Activated naive CD4-positive, alpha-beta T cell (primary cell): ENCODE measurements at places on chromosomes 2 and 18.

GRCh38 chr2:59933948-59934347 is 619.5 kb downstream of the BCL11A start:
- DNase-seq, result no peak

GRCh38 chr18:50622865-50623393 is 63.0 kb downstream of the MAPK4 start:
- DNase-seq, result no peak

- DNase-seq, result no peak
Measured at GRCh38 chr18:23213200-23213599, 77.9 kb downstream of the CABLES1 start.

GRCh38 chr2:27903018-27903417 is 12.5 kb downstream of the BABAM2 start:
- no peak for DNase-seq

- no peak for DNase-seq
Measured at GRCh38 chr2:183267148-183267827, 143.0 kb downstream of the NUP35 start.

DNA sequence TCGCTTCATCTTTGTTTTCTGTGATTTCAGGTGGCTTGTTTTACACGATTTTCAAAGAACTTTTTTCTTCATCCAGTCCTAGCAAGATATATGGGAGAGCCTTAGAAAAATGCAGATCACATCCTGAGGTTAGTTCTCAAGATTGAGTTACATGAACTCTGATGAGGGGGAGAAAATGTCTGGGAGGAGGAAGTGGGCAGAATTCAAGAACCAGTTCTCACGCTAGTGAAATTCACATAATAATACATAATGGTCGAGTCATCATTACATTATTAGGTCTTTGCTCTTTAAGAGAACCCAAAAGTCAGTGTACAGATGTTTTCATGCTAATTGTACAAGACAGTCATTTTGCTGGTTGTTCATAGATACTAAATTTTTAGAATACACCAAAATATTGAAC is 7.0 kb downstream of the TIMM21 start:
- DNase-seq, result no peak

- DNase-seq, result no peak
Measured at GRCh38 chr18:6677086-6677485, 52.4 kb upstream of the ARHGAP28 start.

- no peak for DNase-seq
Measured at GRCh38 chr18:80200932-80201672, 46.2 kb downstream of the PARD6G start.

DNA sequence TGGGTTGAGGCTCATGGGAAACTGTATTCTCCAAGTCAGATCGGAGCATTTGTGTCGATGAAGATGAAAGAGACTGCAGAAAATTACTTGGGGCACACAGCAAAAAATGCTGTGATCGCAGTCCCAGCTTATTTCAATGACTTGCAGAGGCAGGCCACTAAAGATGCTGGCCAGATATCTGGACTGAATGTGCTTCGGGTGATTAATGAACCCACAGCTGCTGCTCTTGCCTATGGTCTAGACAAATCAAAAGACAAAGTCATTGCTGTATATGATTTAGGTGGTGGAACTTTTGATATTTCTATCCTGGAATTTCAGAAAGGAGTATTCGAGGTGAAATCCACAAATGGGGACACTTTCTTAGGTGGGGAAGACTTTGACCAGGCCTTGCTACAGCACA is 336.6 kb downstream of the PAX3 start:
- DNase-seq, result no peak

GRCh38 chr2:58006952-58007284 is 39.7 kb upstream of the VRK2 start:
- DNase-seq, result no peak

GRCh38 chr2:60358476-60358875 is 195.0 kb downstream of the BCL11A start:
- DNase-seq, result no peak

- no peak for DNase-seq
Measured at GRCh38 chr2:132403146-132403545, 13.5 kb upstream of the GPR39 start.

DNA sequence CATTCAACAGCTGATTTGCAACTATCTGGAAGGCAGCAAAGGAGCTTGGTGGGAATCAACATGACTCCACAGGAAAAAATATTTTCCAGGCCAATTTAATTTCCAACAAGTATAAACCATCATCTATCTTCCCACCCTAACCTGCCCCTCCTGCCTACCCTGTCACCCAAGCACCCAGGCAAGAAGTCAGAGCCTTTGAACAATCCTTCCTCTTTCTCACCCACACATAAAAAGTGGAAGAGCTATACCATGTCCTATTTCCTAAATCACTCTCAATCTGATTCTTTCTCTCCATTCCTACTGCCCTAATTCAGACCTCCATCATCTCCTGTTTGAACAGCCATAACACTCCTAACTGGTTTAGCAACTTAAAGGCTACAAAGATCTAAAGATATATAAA is 12.7 kb downstream of the SPIRE1 start:
- DNase-seq, result no peak

DNA sequence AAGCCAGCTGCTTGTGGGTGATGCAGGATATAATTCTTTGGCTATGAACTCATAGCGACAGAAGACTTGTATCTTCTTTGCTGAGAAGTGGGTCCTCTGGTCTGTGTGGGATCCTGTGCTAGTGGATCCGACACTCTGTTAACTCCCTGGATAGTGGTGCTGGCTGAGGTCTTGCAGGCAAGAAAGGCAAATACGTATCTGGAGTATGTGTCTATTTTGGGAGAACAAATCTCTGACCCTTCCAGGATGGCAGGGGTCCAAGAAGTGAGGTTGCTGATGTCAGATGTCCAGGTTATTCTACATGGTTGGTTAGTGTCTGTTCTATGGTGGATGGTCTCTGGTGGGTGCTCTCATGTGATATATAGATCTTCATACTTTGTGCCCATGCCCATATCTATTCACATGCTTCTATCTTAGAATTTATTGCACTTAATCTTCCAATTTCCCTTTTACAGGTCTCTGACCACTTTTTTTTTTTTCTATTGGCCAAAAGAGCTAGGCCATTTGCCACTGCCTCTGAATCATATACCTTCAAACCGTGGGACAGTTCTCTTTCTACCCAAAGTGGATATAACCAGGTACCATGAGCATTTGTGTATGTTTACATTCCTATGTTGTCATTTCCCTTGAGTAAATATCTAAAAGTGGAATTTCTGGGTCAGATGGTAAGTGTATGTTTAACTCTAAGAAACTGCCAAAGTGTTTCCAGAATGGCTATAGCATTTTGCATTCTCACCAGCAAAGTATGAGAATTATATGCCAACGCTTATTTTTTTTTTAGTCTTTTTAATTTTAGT is 45.1 kb upstream of the RBMS1 start:
- no peak for DNase-seq

DNA sequence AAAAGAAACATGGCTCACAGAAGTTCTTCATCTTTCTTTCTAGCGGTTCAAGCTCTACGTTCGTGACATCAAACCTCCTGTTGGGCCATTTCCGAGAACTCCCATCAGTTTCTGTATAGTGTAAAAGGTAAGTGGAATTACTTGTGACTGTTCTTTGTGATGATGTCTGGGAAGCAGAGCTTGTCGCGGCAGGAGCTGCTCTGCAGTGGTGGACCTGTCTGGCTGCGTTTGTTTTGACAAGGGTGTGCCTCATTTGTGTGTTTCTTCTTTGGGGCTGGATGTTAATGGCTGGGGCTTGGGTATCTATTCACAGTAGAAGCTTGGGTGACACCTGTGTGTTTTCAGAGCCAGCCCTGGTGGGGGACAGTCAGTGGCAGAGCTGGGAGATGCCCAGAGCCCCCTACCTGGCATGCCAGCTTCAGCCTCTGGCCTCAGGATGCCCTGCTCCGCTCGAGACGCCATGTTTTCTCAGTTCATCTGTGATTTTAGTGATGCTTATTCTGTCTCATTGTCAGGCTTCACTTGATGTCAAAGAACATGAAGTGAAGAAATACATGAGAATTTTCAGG is 59.6 kb downstream of the LDLRAD4 start:
- no peak for DNase-seq

DNA sequence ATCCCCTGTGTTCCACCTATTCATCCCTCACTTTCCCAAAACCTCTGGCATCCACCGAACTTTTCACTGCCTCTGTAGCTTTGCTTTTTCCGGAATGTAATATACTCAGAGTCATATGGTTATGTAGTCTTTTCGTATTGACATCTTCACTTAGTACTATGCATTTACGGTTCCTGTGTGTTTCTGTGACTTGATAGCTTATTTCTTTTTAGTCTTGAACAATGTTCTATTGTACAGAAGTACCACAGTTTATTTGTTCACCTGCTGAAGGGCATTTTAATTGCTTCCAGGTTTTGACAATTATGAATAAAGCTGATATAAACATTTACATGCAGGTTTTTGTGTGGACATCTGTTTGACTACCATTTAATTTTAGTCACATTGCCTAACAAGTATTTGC is 154.7 kb upstream of the DOK6 start:
- no peak for DNase-seq

DNA sequence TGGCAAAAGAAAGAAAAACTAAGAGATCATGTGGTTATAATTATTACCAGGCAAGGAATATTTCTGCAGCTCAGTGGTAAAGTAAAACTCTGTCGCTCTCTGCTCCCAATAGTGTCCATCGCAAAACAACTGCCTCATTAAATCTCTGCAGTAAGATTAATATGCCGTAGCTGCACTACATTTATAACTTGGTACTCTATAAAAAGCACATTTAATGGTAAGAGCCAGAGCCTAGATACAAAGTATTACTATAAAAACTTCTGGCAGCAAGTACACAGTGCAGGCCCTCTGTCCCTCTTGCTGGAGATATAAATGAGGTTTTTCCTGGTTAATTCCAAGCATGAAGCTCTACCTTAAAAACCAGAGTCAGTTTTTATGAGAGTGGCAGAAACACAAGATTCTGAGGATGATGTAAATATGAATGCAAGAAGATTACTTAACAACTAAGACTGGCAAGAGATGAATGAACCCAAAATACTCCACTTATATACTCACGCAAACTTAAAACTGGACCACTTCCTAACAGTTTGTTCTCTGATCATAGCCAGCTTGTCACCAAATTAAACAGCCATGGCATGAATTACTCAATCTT is 25.5 kb downstream of the ZNF521 start:
- DNase-seq, result no peak

- no peak for DNase-seq
Measured at GRCh38 chr18:79258447-79258846, 137.3 kb upstream of the NFATC1 start.

DNA sequence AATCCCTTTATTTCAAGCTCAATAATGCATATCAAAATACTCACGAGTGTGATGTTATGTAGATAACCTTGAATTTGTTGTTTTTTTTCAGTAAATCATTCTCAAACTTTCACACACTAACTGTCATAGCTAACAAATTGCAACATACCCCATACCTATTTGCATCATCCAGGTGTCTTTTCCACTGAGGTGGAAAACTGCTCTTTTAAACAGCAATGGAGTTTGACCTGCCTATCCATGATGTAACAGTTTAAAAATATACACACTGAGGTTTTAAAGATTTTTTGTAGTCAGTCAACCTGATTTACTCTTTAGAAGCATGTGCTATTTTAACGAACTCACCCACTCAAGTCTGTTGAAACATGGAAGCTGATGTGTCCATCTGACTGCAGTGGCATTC is 298.7 kb downstream of the RND3 start:
- DNase-seq, result no peak

GRCh38 chr2:186422226-186422625 is 63.8 kb upstream of the ZC3H15 start:
- DNase-seq, result no peak

- DNase-seq, result no peak
Measured at GRCh38 chr2:226763320-226763719, 36.3 kb downstream of the IRS1 start.

DNA sequence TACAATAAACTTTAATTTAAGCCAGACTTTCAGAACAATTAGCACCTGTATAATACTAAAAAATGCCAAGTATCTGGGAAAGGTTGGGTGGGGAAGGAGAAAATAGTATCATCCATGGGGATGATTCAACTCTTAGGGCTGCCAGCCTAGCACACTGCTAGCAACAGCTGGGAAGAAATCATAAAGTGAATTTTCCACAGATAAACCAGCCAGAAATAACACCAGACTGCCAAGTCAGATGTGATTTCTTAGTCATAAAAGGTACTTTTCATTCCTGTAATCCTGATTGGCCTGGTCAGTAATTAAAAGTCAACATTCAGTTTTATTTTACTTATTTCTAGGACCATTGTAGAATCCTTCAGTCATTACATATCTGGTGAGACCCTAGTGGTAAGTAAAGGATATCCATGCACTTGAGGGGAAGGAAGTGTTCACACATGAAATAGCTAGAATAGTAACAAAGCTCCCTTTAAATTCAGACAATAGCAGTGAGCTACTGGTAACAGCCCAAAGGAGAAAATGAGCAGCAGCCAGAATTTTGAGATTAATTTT is 59.4 kb downstream of the LIMS1 start:
- DNase-seq, result no peak

- DNase-seq, result no peak
Measured at GRCh38 chr2:101803128-101803527, 105.6 kb downstream of the MAP4K4 start.

DNA sequence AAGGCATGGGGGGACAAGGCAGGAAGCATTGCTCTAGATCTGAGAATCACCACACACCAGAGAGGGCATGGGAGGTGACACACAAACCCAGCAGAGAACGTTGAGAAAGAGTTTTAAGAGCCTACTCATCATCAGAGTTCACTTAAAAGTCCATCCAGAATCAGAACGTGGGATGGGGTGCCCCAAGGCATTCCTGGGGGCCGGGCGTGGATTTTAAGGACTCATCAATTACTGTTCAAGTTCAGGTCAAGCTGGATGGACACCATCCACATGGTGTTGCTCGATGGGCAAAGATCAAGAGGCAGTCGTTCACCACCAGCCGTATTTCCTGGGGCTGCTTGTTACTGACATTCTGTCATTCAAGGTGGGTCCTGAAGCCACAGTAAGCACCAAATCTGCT is 34.9 kb downstream of the BCL11A start:
- no peak for DNase-seq

DNA sequence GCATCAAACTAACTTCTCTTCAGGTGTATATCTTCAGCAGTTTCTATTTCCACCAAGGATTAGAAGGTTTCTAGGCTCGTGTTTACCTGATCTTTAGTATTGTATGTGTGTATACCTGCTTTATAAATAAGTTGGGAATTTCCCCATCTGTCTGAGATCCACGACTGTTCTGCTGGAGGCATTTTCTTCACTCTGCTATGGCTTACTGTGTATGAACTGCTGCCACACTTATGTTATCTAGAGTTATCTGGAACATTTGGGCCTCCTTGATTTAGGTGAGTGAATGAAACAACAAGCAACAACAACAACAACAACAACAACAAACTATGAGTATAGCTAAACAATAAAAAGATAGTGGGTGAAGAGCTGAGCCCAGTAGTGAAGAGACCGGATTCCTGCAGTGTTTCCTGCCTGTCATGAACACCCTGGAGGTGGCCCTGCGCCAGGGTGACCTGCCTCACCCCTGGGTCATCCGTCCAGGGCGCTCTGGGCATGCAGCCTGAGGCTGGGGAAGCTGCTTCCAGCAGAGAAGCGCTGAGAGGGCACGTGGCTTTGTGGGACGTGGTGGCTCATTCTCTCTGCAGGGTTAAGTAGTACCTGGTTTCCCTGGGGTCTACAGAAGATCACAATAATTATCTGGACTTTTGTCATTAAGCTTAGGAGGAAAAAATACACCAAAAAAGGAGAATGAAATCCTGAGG is 56.1 kb upstream of the GATA6 start:
- no peak for DNase-seq

- DNase-seq, result no peak
Measured at GRCh38 chr2:210456571-210456970, 20.0 kb downstream of the LANCL1 start.
